ENCODE measurements at places on chromosomes 6 and 20. TPM values are rescaled to one million over a fixed set of nuclear protein-coding genes. Genes with fewer than 3 reads are reported as not detected.
A peak's percentile ranks its signal among the peaks of the same experiment; 100 is the strongest.

DNA sequence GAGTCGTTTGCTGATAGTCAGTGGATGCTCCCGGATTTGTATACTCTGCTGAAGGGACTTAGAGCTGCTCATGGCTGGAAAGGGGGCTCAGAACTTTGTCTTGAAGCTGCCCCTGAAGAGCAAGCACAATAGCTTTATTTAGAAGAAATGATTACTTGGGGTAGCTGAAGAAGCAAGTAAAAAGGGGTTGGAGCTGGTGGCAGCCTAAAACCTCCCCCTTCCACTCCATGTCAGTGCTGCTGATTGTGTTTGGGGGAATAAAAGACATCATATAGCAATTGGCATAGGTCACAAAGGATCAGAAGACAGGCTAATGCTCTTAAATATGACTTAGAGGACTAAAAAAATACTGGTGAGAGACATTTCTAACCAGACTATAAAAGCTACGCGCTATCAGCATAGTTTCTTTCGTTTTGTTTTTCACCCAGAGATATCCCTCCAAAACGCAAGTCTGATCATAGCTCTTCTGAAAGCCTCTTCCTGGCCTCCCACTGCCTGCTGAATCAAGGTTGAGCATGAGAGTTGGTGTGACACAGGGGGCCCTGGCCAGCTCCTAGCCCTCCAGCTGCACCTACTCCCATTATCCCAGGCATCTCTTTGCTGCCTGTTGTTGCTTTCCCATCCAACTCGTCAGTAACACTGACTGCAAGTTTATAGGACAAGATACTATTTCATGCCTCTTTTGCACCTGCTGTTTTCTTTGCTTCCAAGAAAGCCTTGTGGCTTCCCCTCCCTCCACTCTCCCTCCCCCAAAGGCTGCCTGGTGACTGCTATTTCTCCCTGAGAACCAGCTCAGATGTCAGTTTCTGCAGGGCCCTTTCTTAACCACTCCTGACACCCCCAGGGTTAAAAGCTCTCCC is 33.9 kb upstream of the SGK1 start:
- peak; percentile 29 for DNase-seq

The OTOR gene
- not detected for polyA plus RNA-seq

DNA sequence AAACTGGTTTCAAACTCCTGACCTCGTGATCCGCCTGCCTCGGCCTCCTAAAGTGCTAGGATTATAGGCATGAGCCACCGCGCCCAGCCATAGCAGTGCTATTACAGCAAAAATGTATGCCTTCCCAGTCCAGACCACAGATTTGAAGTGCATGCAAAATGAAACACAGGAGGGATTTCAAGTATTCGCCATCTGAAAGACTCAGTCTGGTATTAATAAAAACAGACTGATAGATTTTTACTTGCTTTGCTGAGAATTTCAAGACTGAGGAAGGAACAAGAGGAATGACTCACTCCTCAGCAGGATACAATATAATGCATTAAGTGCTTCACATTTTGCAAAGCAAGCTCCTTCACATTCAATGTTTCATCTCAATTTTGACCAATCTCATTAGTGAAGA is 134.9 kb downstream of the TMEM200A start:
- DNase-seq: no peak

The SCRT2 gene
- 0.17 TPM for polyA plus RNA-seq

The TINAG gene
- 34.8 TPM for polyA plus RNA-seq

The CST11 gene
- not detected for polyA plus RNA-seq

- peak; percentile 72 for DNase-seq
These were observed 99.8 kb upstream of the FOXA2 start for GRCh38 chr20:22684072-22684762.

GRCh38 chr20:57867181-57867803 is 157.5 kb upstream of the PMEPA1 start:
- no peak for DNase-seq

- peak; percentile 87 for DNase-seq
These were observed 80.4 kb upstream of the MYL9 start for GRCh38 chr20:36460648-36461599.

GRCh38 chr6:150177952-150178520 is 35.2 kb downstream of the PPP1R14C start:
- DNase-seq: no peak

DNA sequence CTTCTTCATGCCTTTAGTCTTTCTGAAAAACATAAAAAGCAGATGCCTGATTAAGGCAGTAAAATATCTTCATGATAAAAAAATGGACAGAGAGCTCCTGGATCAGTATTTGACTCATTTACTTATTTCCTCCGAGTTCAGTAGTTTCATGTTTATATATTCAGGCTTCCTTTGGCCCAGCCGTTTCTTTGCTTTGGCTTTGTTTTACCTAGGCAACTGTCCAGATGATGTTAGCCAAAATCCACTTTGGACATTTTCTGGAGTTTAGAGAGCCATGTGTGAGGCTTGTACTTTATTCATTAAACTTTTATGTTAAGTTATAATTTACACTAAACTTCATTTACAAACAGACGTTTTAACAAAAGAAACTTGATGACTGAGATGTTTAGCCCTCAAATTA is 307.1 kb upstream of the RSPO3 start:
- no peak for DNase-seq

The OR2J3 gene
- not detected for polyA plus RNA-seq

The HAO1 gene
- 0.06 TPM for polyA plus RNA-seq

- no peak for DNase-seq
These were observed 272.2 kb downstream of the CDC5L start for GRCh38 chr6:44659726-44660125.

The MAP7 gene
- polyA plus RNA-seq: 30.9 TPM

The PSORS1C2 gene
- not detected for polyA plus RNA-seq

- DNase-seq: no peak
These were observed 14.5 kb downstream of the CD24 start for GRCh38 chr6:106959985-106960384.

DNA sequence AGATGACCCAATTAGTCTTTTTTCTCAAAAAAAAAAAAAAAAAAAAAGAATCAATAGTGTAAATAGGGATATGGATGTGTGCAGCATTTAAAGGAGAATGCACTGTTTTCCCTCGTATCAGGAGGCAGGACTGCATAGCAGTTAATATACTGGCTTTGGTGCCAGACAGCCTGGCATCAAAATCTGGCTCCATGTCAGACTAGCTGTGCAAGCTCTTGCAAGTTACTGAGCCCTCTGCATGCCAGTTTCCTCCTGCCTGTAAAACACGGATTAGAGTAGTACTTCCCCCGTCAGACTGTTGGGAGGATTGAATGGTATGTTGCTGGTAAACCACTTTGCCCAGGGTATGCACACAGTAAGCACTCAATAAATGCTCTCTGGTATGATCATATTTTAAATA is 594.2 kb upstream of the CHD6 start:
- DNase-seq: no peak

DNA sequence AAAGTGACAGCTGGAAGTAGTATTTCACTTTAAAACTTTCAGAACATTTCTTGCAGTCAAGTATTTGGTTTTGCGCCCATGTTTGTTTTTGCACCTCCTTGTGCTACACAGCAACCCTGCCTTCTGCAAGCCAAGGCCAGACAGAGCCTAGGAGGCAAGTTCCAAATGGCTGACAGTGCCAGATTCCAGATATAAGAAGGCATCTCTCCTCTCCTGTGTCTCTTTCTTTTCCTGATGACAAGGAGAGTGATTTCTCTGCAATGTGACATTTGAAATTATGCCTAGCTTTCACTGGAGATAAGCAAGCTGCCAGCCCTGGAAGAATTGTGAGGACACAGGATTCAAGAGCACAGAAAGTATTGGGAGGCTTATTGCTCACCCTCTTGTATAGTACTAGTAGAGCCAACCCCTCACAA is 149.1 kb upstream of the TENT5A start:
- no peak for DNase-seq

DNA sequence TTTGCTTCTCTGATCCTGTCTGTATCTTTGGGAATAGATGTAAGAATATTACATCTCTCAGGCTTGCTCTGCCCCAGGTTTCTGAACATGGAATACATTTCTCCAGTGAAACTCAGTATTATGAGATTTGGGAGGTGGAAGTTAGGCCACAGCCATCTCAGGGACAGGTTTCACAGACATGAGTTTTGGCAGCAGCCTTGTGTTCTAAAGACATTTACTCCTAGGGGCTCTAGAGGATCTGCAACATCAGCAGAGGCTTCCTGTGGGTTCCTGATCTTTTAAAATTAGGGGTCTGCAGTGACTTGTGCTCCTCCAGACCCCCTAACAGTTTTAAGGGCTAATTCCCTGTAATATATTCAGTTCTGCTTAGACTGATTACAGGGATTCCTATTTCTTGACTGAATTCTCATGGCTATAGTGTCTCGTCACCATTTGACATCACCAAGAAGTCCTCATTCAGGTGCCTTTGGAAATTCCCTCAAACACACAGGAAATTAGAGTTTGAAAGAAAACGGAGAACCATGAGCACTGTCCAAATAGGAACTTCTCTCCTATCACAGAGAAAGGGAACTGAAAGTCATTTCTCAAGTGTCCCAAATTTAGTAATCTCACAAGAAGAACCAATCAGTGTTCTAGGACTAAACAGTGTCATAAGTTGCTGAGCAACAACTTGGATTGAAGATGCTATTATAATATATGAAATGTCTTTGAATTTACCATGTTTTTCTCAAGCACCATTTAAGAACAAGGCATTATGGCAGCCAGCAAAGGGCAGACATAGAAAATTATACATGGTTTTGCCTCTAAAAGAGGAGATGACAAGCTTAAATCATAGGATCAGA is 2.5 kb upstream of the HLA-DRA start:
- DNase-seq: no peak

DNA sequence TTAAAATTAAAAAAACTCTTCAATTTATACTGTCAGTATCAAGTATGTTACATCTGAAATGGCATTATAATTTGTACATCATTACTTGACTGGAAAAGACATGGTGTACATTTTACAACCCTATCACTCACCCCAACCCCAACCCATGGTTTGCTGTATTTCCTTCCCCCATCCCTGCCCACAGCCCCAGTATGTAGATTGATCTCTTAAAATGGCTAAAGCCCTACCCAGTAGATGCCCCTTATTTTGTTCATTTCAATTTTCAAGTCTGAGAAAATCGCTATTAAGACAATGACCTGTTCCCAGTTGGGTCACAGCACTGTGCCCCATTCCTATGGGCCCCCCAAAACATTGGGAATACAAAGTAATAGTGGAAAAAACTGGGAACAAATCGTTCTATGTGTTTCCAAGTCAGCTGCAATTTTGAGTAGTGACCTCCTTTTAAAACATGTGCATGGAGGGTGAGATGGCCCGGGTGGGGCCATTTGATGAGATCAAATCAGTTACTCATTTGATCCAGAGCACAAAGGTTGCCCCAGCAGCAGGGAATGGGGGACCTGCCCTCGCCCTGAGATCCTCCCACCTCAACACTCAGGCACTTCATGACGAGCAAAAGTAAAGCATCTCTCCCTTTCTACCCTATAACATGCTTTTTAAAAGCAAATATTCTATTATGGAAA is 13.3 kb downstream of the EZR start:
- DNase-seq: no peak

DNA sequence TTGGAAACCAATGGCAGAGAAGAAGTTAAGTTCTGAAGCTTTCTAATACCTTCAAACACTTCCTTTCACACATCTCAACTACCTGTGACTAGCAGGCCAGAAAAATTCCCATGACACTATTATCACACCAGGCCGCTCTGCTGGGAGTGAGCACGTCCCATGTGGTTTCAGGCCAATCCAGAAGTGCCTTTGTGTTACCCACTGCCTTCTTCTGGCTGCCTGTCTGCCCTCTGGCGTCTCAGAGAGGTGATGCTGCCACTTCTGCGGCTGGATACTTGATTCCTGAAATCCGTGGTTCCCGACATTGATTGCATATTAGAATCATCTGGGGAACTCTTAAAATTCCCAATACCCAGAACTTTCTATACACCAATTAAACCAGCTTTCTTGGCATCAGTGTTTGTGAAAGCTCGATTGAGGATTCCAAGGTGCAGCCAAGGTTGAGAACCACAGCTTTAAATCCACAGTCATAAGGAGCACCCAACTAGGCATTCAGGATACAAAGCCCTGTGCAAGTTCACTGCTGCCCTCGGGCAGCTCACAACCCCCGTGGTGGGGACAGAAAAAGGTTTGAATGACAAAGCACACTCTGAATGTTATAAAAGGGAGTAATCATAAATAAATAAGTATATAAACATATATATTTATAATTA is 65.6 kb downstream of the STMND1 start:
- no peak for DNase-seq

The CENPQ gene
- polyA plus RNA-seq: 16.3 TPM

The BNIP5 gene
- polyA plus RNA-seq: 0.30 TPM

DNA sequence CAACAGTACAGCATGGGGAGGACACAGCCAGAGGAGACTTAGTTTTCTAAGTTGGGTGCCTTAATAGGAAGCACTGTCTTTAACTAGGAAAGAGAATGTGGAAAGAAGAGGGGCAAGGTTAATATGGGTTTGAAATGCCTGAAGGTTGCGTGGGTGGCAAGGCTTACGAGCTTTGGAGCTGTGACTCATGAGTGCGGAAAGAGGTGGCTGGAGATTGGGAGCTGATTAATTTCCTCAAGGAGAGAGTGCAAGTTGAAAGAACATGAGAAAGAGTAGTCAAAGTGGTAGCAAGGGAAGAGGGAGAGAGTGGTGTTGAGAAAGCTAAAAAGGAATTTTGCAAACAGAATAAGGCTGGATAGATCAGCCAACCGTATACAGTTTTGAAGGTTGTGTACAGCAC is 315.1 kb upstream of the PRND start:
- DNase-seq: no peak

- no peak for DNase-seq
These were observed 104.8 kb upstream of the ZNF217 start for GRCh38 chr20:53698371-53698978.

DNA sequence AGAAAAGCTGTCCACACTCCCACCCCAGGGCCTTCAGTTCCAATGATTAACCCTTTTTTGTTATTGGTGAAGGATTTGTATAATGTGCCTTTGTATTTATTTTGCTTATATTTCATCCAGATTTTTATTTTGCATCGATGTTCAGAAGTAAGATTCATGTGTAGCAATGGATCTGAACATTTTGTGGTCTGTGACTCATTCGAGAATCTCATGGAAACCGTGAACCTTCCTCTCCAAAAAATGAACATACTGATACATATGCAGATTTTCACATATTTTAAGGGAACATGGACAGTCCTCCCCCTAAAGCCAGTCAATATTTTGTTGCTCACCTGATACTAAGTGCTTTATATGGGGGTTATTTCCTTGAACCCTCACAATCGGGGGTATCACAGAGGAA is 421.8 kb upstream of the SOX4 start:
- no peak for DNase-seq

The SLC17A3 gene
- polyA plus RNA-seq: 0.29 TPM

The MUC22 gene
- polyA plus RNA-seq: not detected

The CST5 gene
- 0.70 TPM for polyA plus RNA-seq

GRCh38 chr6:43873806-43874714 is 104.0 kb downstream of the VEGFA start:
- DNase-seq: peak; percentile 86

- DNase-seq: peak; percentile 83
These were observed 12.1 kb upstream of the OCSTAMP start for GRCh38 chr20:46562373-46563169.

Data from left renal cortex interstitium (tissue), 4 donors.